NCI-H1436 treated with DMSO at 0.1 percent for 48 hours (cell line): ENCODE measurements at places on chromosomes 5 and 9.

- DNase-seq: no peak
These were observed 961.6 kb upstream of the CDH18 start for GRCh38 chr5:20949636-20950035.

DNA sequence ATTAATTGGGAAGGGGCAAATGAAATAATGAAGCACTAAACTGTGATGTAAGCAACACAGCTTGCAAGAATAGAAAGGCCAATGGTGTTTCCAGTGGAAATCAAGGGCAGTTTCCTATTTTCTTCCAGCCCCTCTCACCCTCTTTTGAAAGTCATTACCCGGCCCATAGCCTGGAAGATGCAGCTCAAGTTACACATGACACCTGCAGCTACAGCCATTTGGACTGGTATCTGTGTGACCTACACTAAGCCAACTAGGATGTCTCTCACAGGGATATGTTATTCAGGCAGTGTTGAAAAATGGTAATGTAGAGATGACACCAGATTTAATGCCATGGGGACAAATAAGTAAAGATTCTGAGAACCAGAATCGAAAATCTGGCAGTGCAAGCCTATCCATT is 439.4 kb upstream of the ZNF462 start:
- DNase-seq: no peak

- DNase-seq: no peak
These were observed 180.8 kb downstream of the ASTN2 start for GRCh38 chr9:117234103-117234502.

GRCh38 chr9:76441551-76442322 is 17.2 kb upstream of the GCNT1 start:
- no peak for DNase-seq

DNA sequence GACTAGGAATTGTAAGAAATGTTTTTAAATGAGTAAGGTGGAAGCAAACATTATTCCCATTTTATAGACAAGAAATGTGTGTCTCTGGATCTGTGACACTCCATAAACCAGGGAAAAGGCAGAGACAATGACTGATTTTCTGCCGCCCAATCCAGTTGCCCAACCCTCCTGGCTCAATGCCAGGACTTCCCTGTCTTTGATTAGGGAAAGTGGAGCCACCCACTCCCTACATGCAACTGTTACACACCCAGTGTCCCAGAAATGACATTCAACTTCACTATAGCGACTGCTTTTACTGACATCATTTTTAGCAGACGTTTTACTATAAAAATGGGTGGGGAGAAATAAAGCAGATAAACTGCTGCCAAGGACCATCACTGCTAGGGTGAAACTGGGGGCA is 79.7 kb downstream of the THBS4 start:
- no peak for DNase-seq

DNA sequence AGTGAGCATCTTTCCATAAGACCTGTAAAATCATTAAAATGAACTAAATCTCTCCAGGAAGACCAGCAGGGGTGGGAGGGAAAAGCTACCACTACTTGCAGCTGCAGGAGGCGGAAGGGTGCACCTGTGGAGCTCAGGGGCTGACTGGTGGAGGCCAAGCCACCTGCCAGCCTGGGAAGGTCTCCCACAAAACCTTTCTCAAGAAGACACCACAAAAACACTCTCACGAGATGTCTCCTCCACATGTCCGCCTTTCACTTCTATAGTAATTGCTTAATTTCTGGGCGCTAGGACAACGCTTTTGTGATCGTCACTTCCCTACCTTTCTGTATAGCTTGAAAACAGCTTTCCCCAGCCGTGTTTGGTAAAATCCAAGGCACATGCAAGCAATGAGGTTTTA is 114.4 kb downstream of the ROR2 start:
- DNase-seq: no peak

DNA sequence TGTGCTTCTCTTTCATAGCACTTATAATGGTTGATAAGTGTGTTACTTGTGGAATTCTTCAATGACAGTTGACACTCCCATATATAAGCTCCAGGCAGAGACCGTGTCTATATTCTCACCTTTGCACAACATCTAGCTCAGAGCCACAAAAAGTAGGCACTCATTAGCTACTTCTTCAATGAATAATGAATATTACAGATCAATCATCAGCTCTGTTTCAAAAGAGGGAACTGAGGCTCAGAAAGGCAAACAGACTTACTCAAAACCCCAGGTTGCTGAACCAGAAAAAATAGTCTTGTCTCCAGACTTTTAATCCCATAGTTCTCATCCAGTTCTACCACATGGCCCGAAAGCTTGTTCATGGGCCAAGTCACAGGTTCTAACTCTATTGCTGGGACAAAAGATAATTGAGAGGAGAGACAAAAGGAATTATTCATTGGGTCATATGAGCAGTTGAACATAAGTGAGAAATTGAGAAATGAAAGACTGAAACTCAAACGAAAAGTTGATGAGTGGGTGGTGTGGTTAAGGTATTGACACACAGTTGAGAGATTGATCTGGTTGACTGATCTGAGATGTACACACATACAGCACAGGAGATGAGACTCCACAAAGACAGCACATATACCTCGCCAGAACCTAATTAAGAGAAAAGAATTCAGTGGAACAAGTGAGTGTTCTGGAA is 381.6 kb downstream of the EFNA5 start:
- no peak for DNase-seq

DNA sequence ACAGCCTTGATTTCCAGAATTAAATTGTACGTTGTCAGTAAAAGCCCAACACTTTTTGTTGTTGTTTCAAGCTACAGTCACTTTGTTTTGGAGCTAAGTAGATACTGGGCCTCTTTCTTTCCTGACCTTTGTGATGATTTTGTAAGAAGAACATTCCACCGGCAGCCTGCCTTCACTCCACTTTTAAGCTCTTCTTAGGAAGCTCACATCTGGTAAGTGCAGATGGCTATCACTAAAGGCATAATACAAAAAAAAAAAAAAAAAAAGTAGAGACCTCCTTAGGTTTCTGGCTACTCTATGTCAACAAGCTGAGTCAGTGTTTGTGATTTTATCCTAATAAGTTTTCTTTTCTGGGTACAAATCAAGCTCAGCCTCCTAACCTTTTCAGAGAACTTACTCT is 1922.1 kb upstream of the WWC1 start:
- no peak for DNase-seq

DNA sequence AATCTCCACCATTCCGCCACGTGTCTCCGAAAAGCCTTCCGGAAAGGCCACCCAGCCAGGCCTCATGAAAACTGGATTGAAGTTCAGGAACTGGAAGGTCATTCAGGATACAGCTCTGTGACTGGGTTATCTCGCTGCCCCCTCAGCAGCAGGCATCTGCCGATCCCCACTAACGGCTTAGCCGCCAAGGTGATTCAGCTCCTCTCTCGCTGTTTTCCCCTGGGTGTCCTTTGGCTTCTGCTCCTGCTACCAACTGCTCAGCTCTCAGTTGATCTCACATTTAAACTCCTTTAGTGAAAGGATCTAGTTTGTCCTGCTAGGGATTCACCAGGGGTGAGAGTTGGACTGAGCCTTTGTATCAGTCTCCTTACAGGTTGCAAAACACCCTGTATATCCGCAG is 2.2 kb upstream of the GDNF start:
- DNase-seq: no peak

DNA sequence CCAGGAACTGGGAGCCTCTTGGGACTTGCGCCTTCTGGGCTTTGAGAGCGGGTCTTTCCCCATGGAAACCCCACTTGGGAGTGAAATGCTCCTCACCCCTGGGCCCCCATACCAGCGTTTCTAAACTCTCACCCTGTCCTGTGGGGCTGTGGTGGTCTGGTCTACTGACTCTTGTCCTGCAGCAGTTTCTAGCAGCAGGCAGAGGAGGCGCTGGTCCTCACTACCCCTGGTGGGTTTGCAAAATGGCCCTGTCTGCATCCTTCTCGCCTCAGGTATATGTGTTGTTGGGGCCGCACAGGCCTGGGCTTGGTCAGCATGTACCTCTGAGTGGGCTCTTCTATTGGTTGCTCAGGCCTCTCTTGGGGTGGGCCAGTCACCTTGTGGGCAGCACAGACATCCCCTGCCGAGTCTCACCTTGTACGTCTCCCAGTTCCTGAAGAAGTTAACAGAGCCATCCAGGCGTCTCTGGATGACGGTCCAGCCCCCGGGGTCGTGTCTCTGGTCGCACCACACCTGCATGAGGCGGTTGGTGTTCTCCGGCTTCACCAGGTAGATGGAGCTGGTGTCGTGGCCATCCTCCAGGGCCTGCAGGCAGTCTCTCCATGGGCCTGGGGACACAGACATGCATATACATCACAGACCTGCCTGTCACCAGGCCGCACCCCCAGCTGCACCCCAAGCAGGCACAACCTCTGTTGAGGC is 29.0 kb downstream of the ANGPTL2 start:
- no peak for DNase-seq

- DNase-seq: no peak
These were observed 75.9 kb upstream of the DAB2 start for GRCh38 chr5:39500551-39501175.

DNA sequence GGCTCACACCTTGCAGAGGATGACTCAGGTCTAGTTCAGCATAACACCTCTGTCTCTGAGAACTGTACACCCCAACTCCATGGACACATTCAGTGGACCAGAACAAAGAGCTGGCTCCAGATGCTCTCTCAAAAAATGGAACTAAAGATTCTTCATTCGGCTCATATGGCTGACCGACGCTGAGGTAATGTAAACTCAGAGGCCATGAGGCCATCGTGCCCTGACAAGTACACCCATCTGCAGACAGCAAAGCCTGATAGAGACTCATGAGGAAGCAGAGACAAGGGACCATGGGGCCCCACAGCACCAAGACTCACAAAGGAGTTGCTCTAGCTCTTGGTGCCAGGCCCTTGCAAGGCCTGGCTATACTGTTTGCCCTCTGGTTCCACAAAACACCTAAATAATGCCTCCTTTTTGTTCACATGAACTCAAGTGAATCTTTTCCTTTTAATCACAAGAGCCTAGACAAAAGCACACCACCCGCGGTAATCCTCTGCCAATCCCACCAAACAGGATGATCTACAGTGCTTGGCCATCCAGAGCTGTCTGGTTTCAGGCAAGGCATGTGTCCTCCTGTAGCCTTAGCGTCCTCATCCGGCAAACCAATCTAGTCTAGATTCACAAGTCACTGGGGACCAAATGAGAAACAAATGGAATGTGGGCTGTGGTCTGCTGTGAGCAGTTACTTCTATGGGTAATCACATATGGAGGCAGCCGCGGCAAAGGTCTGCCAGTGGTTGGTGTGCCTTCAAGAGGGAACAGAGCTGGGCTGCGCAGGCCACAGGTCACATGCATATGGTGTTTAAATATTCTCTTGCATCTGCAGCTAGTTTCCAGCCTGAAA is 22.7 kb downstream of the MED27 start:
- no peak for DNase-seq

DNA sequence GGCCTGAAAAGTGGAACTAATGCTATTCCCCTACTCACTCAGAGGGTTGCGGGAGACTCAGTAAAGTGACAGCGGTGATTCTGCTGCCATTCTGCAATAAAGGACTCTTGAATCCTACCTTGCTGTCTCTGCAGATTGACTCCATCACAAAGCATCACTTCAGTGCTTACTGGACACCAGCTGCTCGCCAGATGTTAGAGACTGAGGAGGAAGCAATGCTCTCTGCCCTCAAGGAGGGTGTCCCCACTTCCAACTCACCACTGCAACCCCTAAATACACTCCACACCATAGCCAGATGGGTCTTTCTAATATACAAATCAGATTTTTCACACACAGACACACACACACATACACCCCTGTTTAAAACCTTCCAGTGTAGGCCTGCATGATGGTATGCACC is 21.4 kb downstream of the TTLL11 start:
- DNase-seq: no peak

DNA sequence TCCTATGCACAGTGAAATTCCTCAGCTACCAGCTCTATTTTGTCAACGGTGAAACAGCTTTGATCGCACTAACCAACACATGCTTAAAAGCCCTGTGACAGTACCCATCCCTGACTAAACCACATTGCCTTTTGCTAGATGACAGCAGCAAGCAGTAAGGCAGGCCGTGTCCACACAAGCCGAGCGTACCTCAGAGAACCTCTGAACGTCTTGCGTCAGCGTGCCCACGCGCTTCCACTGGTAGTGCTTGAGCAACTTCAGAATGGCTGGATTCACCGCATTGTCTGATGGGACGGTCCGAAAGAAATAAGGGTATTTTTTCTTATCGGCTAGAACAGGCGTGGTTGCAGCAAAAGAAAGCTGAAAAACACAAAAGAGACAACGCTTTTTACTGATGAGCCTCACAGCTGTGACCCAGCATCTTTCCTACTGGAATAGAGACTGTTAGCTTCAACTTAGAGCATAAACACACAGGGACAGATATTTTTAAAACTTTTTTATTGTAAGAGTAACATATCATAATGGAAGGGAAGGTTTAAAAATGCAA is 167.0 kb downstream of the GABBR2 start:
- no peak for DNase-seq

DNA sequence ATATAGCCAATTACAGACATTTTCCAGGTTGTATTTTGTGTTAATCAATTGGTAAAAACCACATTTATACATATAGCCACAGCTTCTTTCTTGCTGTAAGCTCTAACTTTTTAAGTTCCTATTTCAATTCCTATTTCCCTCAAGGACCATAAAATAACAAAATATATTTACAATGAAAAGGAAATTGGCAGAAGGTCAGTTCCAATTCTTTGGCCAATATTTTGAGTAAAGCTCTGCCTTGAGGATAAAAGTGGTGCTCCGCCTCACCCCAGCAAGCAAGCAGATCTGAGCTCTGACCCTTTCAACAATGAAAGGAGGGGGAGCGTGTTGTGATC is 203.4 kb upstream of the RASEF start:
- DNase-seq: no peak

GRCh38 chr9:35728041-35728971 is 3.7 kb downstream of the TLN1 start:
- no peak for DNase-seq

GRCh38 chr9:107127608-107128007 is 155.5 kb upstream of the RAD23B start:
- no peak for DNase-seq

GRCh38 chr5:14595189-14595588 is 13.6 kb downstream of the OTULINL start:
- DNase-seq: no peak

- DNase-seq: no peak
These were observed 25.9 kb upstream of the ADAMTS2 start for GRCh38 chr5:179371121-179371510.

DNA sequence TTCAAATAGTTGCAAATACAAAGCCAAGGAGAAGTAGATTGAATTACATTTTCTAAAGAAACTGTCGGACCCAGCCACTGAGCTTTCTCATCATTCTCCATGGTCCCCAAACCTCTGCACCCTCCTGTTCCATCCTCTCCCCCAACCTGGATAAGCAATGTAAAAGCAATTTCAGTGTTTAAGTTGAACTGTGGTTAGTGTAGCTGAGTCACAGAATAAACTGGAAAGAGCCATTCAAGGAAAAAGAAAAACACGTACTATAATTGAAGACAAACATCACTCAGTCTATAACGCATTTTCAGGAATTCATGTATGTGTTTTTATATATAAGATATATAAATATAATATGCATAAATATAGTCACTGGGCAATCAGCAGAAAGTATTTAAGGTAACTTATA is 54.1 kb upstream of the TMEM161B start:
- no peak for DNase-seq

DNA sequence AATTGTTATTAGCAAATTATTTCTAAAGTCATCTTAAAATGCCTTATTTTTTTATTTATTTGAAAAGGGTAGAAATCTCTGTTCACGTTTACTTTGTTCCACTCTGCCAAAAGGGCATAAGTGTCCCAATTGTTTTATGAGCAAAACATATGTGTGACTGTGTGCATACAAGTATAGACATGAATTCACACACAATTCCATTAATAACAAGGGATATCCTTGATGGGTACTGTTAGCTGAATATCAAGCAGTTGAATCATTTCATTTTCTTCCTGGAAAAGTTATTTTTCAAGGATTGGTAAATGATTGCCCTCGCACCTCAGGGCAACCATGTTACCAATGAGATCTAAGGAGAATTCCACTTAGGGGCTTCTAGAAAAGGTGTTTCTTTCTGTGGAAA is 92.1 kb upstream of the TAF11L2 start:
- no peak for DNase-seq
